NCI-H524 (cell line): ENCODE measurements at places on chromosomes 1 and 21.

DNA sequence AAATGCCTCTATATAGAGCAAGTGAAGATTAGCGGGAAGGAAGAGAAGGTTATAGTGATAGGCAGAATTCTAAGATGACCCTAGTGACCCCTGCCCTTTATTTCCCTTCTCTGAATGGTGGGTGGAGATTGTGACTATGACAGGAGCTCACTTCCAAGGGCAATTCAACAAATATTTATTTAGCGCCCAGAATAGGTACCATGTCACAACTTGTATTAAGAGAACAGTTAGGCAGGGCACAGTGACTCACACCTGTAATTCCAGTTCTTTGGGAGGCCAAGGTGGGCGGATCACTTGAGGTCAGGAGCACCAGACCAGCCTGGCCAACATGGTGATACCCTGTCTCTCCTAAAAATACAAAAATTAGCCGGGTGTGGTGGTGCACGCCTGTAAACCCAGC lies 236.0 kb upstream of the POGK start:
- DNase-seq, result no peak

DNA sequence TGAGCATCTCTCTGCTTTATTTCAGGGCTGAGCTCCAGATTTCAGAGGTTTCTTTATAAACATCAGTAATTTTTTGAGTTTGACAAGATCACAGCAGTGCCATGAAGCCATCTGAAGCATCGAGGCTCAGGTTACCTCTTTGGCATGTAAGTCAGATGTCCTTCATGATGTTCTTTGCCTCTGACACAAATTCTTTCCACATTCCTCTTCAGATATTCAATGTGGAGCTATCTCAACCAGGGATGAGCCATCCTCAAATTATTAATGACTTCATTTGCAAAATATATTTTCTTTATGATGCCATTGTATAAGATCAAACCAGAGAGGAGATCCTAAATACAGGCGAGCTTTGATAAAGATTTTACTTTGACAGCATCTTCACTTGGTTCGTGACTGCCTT lies 256.7 kb downstream of the COL11A1 start:
- DNase-seq, result no peak

DNA sequence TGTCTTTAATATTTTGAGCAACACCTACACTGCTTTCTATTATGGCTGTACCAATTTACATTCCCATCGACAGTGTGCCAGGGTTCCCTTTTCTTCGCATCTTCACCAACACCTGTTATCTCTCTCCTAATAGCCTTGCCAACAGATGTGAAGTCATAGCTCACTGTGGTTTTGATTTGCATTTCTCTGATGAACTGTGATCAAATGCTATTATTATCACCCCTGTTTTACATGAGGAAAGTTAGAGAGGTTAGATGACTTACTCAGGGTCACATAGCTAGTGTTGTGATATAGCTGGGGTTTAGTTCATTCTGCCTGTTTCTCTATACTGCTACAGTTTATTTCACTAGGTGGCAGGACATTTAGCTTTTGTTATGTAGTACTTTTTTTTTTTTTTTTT lies 204.1 kb downstream of the FMN2 start:
- no peak for DNase-seq

GRCh38 chr1:190011585-190011984 lies 466.1 kb downstream of the BRINP3 start:
- no peak for DNase-seq

DNA sequence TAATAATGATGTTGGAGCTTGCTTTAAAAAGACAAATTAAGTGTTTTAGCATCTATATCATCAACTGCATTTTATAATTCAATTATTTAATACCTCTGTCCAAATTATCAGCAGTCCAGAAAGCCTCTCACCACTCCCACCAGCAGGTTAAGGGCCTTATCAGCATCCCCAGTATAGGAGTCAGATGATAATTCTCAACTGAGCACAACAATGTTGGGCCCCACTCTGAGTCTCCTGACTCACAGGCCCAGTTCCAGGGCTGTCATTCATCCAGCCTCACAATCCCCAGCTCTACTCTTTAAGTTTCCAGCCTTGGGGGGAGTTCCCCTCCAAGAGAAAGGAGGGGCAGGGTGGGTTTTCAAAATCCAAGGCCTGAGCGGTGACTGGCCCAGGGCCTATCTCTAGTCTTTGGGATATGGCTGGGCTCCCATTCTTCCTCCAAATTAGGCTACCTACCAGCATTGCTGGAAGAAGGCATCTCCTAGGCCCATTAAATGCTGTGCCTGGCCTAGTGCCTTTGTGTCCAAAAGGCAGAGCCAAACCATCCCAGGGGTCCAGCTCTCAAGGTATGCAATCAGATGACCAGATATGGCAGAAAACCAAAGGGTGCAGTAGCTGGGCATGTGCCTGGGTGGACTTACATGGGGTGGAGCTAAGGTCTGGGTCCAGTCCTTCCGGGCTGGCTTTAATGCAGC lies 134.1 kb downstream of the GLUL start:
- no peak for DNase-seq

DNA sequence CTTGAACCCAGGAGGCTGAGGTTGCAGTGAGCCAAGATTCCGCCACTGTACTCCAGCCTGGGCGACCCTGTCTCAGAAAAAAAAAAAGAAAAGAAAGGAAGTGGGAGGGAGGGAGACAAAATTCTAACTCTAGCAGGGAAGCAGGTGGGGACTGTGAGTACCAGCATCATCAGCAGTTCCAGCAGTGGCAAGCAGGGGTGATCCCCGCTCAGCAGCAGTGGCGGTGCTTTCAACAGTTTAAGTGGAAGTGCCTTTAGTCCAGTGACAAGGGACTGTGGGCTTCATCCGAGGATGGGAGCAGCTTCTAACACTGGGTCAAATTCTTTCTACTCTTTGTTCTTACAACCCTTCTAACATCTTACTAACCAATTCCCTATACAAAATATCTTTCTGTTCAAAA lies 858.1 kb upstream of the ADAMTS5 start:
- no peak for DNase-seq

GRCh38 chr1:167654975-167655575 lies 25.0 kb downstream of the RCSD1 start:
- DNase-seq, result no peak

GRCh38 chr1:31736675-31737074 lies 27.5 kb downstream of the ADGRB2 start:
- DNase-seq, result no peak

DNA sequence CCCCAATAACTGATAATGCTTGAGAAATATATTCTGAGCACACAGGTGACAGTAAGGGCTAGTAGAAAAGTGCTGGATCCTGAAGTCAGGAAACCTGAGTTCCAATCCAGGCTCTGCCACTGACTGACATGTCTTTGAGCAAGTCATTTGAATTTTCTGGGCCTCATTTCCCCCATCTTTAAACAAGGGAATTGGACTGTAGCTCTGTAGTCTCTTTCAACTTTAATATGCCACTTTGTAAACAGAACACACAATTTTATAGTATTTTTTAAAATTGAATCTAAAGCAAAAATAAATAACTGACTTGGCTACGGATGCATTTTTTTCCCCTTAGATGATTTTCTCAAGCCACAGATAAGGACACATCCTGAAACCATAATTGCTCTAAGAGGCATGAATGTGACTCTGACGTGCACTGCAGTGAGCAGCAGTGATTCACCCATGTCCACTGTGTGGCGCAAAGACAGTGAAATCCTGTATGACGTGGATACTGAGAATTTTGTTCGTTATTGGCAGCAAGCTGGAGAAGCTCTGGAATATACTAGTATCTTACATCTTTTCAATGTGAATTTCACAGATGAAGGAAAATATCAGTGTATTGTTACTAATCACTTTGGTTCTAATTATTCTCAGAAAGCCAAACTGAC lies 37.0 kb downstream of the LRIG2 start:
- DNase-seq, result peak; percentile 12

DNA sequence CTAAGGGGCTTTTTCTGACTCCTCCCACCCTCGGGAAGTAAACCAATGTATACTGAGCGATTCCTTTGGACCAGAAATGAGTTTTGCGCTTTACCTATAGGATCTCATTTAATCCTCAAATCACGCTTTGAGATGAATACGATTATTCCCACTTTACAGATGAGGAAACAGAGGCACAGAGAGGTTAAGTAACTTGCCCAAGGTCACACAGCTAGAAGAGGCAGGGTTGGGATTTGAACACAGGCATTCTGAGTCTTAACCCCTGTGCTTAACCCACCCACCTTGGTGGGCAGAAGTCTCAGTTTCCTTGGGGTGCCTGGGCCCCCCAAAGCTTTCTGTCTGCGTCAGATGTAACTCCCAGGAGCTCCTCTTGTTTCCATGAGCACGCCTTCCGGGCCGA lies 85.8 kb upstream of the ACTL8 start:
- no peak for DNase-seq

DNA sequence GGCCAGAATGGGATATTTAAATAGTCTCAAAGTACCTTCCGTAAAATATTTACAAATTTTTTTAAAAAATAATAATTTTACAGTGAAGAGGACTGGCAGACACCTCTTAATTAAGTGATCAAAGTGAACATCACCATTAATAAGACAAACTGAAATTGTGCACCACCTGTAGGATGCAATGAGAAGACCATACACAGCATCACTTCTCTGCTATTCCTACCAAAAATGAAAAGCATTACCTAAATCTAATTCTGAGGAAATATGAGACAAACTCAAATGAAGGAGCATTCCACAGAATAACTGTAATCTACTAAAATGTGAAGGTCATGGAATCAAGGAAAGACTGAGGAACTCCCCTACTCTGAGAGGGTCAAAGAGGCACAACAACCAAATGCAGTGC lies 68.2 kb upstream of the PRDX6 start:
- no peak for DNase-seq

GRCh38 chr1:84268346-84268745 lies 33.2 kb upstream of the SAMD13 start:
- no peak for DNase-seq

DNA sequence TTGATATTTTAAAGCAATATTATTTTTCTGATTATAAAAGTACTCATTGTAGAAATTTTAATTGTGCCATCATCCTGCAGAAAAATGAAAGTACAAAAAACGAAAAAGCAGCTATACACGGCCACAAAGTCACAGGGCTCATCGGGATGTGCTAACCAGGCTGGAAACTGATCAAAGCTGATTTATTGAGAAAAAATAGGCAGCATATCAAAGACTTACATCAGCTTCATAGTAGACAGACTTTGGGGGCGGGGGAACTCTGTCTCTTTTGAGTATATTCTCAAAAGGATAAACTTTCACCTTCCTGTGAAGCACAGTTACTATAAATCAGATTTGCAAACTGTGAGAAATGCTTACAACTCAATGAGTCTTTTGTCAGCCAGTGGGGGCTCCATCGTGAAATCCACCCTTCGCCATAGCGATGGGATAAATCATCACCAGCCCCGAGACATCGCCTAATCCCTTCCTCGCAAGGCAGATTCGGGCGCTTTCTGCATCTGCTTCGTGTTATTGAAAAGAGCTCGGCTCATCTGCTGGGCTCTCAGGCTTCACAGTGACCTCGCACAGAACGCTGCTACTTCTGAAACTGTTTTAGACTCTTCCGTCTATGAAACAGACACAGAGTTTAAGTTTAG lies 69.2 kb upstream of the ERG start:
- DNase-seq, result peak; percentile 76

- no peak for DNase-seq
Measured at GRCh38 chr1:62295921-62296491, 23.2 kb downstream of the KANK4 start.

GRCh38 chr1:232905331-232906034 lies 44.9 kb upstream of the NTPCR start:
- no peak for DNase-seq

- no peak for DNase-seq
Measured at GRCh38 chr21:41769933-41770332, 3.1 kb upstream of the RIPK4 start.

- DNase-seq, result no peak
Measured at GRCh38 chr1:104733866-104734265, 984.2 kb downstream of the AMY1C start.

GRCh38 chr21:33980276-33980916 lies 64.8 kb upstream of the ATP5PO start:
- no peak for DNase-seq

DNA sequence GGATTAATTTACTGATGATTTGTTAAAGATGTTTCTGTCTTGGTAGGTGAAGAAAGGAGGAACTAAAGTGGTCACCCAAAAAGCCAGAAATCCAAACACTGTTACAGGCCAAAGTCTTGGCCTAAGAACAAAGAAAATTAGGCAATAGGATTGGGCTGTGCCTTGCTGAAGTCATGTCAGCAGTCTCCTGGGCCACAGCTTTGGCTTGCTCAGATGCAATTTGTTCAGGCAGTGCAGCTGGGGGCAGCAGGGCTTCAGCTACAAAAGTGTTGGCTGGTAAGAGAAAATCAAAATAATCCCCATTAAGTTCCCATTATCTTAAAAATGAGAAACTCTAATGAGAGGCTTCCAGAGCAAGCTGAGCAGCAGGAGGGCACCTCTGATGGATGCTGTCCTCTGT lies 14.0 kb upstream of the RAP1A start:
- DNase-seq, result no peak
